Fibroblast of skin of right quadriceps (primary cell): ENCODE measurements at places on chromosomes 6 and 20.

GRCh38 chr6:107793191-107793590 lies 30.9 kb downstream of the SCML4 start:
- no peak for DNase-seq

DNA sequence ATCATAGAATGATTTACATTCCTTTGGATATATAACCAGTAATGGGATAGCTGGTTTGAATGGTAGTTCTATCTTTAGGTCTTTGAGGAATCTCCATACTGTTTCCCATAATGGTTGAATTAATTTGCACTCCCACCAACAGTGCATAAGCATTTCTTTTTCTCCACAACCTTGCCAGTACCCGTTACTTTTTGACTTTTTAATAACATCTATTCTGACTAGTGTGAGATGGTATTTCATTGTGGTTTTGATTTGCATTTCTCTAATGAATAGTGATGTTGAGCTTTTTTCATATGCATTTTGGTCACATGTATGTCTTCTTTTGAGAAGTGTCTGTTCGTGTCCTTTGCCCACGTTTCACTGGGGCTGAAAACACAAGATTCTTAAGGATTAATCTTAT lies 107.3 kb downstream of the TINAG start:
- DNase-seq: no peak

DNA sequence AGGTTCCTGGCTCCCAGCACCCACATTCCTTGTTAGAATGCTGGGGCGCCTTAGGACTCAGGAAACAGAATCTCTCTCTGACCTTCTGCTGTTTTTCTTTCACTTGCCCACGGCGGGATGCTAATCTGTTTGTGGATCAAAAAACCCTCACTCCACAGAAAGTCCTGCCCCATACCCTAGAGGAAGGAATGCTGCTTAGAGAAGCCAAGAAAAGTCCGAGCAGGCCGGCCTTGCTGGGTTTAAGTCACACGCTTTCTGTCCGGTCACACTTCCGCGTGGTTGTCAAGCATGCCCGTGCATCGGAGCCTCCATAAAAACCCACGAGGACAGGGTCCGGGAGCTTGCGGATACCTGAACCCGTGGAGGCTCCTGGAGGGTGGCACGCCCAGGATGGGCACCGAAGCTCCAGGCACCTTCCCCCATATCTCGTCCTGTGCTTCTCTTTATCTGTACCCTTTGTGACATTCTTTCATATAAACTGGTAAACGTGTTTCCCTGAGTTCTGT lies 223.1 kb downstream of the NRN1 start:
- no peak for DNase-seq

DNA sequence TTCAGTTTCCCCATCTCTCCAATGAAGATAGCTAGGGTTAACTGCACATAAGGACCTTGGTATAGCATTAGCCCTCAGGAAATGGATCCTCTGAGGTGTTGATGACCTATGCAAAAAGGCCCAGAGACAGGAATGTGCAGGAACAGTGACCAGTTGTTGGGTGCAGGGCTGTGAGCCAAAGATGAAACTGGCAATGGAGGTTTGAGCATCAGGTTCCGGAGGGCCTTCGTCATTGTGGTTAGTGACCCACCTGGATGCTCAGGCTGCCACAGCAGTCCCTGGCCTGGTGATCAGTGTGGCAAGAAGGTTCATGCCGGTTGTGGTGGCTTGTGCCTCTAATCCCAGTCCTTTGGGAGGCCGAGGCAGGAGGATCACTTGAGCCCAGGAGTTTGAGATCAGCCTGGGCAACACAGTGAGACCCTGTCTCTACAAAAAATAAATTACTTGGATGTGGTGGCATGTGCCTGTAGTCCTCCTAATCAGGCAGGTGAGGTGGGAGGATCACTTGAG lies 43.7 kb downstream of the TM9SF4 start:
- no peak for DNase-seq

DNA sequence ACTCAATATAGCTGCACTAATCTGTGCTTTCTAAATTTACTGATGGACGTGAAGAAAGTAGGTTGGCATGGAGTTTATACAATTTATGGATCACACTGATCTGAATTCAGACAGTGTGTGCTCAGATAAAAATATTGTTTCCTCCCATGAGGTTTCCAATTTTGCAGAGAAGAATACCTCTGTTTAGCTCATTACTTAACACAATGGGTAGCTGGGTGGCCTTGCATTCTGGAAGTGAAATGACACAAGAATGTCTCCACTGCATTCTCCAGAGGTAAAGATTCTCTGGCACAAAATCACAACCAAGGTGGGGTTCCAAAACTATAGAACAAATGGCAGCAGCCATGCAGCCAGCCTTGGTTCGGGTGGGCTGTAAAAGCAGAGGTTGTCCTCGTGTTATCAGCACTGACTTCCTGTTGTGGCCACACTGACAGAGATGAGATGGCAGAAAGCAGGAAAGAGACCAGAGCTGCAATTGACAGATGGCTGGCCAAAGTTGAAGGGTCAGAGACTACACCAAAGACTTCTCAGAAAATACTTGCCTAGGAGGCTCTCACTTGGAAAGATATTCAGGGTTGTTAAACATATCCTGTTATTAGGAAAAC lies 50.2 kb downstream of the HDAC2 start:
- no peak for DNase-seq
